ENCODE measurements at places on chromosomes 11 and 22.

- DNase-seq = no peak
These were observed 812.2 kb upstream of the LUZP2 start for GRCh38 chr11:23684701-23685100.

GRCh38 chr11:114483929-114484328 lies 44.7 kb downstream of the REXO2 start:
- no peak for DNase-seq

DNA sequence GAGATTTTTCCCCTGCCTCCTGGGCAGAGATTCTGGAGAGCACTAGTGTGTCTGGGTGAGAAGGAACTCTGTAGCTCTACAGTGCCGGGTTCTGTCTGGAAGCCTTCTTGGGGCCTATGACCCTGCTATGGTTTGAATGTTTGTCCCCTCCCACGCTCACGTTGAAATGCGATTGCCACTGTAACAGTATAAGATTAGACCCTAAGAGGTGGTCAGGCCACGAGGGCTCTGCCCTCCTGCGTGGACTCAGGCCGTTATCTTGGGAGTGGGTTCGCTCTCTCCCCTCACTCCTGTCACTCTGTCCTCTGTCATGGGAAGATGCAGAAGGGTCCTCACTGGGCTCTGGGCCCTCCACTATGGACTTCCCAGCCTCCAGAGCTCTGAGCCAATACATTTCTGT lies 3.5 kb downstream of the AP5B1 start:
- DNase-seq = no peak

GRCh38 chr11:16171882-16172281 lies 184.5 kb downstream of the SOX6 start:
- no peak for DNase-seq

GRCh38 chr11:130420478-130421198 lies 7.8 kb downstream of the ADAMTS8 start:
- DNase-seq = no peak

GRCh38 chr11:16796311-16796710 lies 57.9 kb downstream of the C11orf58 start:
- DNase-seq = no peak

DNA sequence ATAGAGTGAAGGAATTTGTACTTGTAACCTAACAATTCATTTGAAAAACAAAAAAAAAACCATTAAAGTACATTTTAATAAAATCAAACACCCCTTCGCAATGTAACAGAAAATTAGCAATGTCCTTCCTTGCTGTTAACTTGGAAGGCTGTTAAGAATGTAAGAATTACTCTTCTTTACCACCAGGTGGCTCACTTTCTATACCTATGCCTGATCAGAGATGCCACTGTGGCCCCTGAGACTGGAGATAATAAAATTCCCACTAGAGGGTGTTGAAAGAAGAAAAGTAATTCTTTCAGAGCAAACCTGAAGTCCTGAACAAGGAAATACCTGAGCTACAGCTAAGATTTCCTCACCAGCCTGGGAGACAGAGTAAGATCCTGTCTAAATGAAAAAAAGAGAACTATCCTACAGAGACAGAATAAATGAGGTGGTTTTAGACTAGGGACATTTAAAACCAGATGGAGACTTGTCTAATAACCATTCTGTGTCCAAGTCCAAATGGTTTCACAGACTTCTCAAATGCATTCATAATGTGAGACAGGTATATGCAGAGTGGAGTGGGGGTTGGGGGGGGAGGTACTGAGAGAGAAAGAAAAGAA lies 1089.3 kb downstream of the FAM181B start:
- no peak for DNase-seq

GRCh38 chr11:88103337-88104206 lies 71.7 kb downstream of the RAB38 start:
- no peak for DNase-seq

- DNase-seq = no peak
These were observed 2.5 kb downstream of the DBX1 start for GRCh38 chr11:20157728-20158127.

DNA sequence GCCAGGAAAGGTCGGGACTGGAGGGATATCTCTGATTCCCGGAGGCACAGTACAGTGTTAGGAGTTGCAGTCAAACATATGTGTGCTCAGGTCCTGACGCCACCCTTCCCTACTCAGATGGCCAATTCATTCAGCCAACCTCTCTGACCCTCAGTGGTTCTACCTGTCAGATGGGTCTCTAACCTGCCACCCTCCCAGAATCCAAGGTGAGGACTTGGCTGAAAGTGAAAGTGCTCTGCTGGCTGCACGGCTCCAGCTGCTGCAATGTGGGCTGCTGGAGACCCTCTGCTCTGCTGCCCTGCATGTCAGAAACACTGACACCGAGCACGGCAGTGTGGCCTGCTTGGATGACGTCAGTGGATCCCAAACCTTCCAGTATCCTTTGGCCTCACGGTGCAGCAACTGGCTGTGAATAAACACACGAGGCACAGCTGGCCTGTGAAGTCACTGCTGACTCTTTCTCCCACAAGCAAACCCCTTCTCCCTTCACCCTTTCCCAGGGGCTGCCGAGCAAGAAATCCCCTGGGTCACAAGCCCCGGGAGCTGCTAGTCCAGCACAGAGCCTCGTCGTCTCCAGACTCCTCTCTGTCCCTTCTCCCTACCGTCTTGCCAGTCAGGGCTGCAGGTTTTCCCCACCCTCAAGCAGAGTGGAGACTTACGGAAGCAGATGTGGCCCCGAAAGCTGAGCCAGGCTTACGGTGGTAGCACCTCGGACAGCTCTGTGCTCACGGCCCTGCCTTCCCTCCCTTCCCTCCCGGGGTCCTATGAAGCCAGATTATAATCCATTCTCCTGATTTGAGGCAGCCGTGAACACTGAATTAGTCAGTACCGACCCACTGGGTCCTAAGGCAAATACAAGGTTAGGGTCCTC lies 24.3 kb downstream of the KIAA0930 start:
- no peak for DNase-seq

- DNase-seq = peak; percentile 60
These were observed at the start of gene SCUBE1 for GRCh38 chr22:43343262-43343669. Gene SCUBE1 (minus strand): TSS chr22:43343372. CDS start chr22:43343261, 111 bp downstream.

GRCh38 chr11:14637868-14638409 lies 5.7 kb upstream of the PDE3B start:
- DNase-seq = no peak

DNA sequence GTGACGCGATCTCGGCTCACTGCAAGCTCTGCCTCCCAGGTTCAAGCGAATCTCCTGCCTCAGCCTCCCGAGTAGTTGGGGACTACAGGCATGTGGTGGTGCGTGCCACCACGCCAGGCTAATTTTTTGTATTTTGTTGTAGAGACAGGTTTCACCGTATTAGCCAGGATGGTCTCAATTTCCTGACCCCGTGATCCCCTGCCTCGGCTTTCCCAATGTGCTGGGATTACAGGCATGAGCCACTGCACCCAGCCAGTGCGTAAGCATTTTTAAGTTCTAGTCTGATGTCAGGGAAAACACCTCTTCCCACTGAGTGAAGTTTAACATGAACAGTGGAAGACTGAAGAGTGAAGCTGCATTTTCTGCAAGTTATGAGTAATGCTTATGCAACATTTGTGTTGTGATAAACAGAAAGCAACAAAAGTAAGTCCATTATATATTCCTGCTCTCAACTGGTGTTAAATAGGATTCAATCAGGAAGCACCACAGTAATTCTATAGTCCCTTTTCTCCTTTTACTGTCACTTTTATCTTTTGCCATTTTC lies 1219.8 kb upstream of the RAG2 start:
- DNase-seq = no peak

DNA sequence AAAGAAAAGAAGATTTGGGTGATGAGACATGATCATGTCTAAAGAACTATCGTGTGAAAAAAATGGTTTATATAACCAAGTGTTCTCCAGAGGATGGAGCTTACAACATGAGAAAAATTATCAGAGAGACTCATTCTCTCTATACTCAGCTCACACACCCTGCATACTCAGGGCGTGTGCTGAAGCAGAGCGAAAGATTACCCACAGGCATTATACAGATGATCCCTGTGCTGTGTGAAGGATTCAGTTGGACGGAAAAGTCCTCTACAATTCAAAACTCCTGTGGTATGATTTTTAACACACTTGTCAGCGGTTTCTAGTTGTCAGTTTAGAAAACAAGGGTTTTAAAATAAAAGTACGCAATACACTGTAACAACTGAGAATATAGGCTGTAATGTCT lies 267.3 kb downstream of the DLG2 start:
- no peak for DNase-seq

GRCh38 chr11:113593698-113594308 lies 112.3 kb downstream of the TMPRSS5 start:
- no peak for DNase-seq

DNA sequence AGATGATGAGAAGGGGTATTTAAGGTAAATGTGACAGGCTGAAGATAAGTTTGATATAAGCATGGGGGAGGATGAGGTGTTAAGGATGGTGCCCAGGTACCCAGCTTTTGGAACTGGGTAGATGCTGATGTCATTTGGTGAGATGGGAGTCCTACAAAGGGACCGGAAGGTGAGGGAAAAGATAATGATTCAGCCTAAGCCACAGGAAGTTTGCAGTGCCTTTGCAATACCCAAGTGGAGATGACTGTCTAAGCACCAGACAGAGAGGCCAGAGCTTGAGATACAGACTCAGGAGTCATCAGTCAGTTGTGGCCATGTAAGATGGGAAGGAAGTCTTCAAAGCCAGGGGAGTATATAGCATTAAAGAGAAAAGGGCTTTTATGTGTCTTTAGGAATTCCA lies 30.0 kb upstream of the SMCO4 start:
- no peak for DNase-seq

GRCh38 chr22:25084405-25085107 lies 115.1 kb upstream of the CRYBB3 start:
- no peak for DNase-seq

- no peak for DNase-seq
These were observed 1.4 kb downstream of the UCP2 start for GRCh38 chr11:73981051-73981805.

- no peak for DNase-seq
These were observed 41.4 kb upstream of the ZBED5 start for GRCh38 chr11:10899121-10899830.

- no peak for DNase-seq
These were observed 46.2 kb downstream of the FAM83F start for GRCh38 chr22:40040927-40041326.

GRCh38 chr11:66326261-66327111 lies 9.6 kb upstream of the CD248 start:
- no peak for DNase-seq

DNA sequence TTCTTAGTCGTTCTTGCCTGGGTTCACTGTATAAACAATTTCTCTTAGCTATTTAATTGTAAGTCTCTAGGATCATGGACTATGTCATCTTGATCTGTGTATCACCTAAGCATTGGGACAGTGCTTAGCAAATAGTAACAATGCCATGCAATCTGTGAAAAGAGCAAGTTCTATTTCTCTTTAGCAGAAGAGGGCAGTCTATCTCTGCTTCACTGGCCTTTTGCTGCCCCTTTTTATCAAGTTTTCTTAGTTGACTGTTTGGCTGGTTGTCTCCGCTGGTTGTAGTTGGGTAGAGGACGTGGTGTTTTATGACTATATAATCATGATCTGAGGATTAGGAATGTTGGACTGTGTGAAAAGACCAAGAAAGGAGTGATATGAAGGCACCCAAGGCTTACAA lies 315.0 kb downstream of the JRKL start:
- DNase-seq = no peak

GRCh38 chr11:16252373-16252772 lies 104.0 kb downstream of the SOX6 start:
- no peak for DNase-seq

GRCh38 chr11:93652679-93653078 lies 8.8 kb upstream of the CEP295 start:
- no peak for DNase-seq

DNA sequence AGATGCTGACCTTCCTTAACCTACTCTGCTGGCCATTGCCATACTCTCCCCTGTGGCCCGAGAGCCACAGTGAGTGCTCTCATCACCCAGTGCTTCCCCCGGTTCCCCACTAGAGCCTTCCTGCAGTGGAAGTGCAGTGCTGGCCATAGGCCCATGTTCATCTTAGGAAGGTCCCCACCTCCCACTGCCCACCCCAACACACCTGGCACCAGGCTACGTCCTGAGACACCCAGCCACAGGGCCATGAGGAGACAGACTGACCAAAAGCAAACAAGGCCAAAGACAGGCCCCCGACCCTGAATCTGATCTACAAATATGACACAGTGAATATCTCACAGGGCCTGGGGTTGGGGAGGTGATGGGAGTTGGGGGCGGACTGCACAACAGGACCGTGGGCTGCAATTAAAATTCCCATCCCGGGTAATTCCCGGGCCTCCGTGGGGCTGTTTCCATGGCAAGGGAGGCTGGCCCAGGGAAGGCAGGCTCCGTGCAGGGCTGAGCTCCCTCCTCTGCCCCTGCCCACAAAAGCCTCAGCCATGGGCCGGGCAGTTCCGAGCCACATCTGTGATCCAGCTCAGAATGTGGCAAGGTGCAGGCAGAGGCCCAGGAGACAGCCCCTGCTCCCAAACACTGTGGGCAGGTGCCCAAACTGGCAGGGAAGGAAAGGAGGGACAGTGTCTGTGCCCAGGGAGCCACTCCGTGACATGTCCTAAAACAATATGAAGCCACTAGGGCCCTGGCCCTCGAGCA lies 5.1 kb upstream of the CHST1 start:
- DNase-seq = no peak

DNA sequence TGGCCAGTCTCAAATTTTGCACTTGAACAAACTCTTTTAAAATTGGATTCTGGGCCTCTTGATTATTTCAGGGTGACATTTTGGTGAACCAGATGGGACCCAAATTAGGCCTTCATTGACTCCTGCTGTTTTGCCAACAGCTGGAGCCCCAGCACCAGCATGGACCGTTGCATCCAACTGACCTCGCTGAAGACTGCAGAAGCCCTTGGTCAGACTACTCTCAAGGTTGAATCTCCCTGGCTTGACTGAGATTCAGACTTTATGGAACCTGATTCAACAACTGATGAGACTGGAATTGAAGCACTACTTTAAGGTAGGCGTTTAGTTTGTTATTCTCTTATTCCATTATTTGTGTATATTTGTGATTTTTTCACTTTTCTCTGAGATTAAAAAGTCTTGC lies 41.7 kb downstream of the NARS2 start:
- no peak for DNase-seq
